ENCODE measurements at places on chromosomes 2 and 18. TPM values are rescaled to one million over a fixed set of nuclear protein-coding genes. Genes with fewer than 3 reads are reported as not detected.

ZNF385B gene
- 1.0 TPM for total RNA-seq

ABCG8 gene
- under 0.01 TPM for total RNA-seq

GYPC gene
- total RNA-seq, result 238 TPM

MYCN gene
- 7.3 TPM for total RNA-seq

STPG4 gene
- not detected for total RNA-seq

C2orf15 gene
- not detected for total RNA-seq

GAREM2 gene
- total RNA-seq, result 1.0 TPM

ADAM23 gene
- 3.7 TPM for total RNA-seq

UBR3 gene
- 67.8 TPM for total RNA-seq

DOK6 gene
- total RNA-seq, result 3.1 TPM

MERTK gene
- 4.2 TPM for total RNA-seq

ANKRD30B gene
- under 0.01 TPM for total RNA-seq

IL36RN gene
- not detected for total RNA-seq

RETREG2 gene
- total RNA-seq, result 35.5 TPM

DYNAP gene
- total RNA-seq, result not detected

PID1 gene
- total RNA-seq, result 25.1 TPM

LYG2 gene
- not detected for total RNA-seq

TGIF1 gene
- 55.3 TPM for total RNA-seq

Data from skeletal muscle tissue (tissue), 5 donors.